GOT3 (cell line): ENCODE measurements at places on chromosomes 7 and 10.

- DNase-seq, result no peak
Measured at GRCh38 chr7:122343601-122344302, 39.2 kb upstream of the FEZF1 start.

DNA sequence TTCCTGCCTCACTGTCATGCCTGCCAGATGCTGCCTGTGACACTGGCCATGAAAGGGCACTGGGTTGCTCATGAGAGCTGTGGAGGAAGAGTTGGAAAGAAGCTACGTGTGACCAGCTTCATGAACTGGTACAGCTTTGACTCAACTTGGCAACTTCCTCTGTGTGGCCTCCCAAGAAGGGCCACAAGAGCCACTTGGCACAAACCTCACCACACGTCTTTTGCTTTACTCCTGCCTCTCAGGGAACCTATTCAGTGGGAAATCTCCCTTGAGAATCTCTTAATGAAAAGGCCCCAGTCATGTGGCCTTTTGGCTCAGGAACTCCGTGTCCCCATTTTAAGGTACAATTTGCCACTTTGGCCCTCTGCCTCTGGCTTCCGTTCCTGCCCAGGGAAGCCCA lies 54.5 kb downstream of the FRMD4A start:
- no peak for DNase-seq

DNA sequence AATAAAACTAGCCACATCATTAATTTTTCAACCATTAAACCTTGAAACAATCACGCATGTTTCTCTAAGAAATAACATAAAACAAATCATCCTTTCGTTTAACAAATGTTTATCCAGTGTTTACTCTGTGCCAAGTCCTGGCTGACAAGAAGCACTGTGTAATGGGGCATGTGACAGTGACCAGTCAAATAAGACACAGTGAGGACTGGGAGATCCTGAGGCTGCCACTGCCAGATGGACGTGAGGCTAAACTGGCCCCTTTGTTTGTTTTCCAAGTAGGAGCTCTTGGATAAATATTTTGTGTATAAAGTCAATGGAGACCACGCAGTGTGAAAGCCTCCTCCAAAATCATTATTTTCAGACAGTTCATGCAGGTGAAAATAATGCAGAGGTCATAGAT lies 626.2 kb downstream of the SUGCT start:
- DNase-seq, result no peak

DNA sequence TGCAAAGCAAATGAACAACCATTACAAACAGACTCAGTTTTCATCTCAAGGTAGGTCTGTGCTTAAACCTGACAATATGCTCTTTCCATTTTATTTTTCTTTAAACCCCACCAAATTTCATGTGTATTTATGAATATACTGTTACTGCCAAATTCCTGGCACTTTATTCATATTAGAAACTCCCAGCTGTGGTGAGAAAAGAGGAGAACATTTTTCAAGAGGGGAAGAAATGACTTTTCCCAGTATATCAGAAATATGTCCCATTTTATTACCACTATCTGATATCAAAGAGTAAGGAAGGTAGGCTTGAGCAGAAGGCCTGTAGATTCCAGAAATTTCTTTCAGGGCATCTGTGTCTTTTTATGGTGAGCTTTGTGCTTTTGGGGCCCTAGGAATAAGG lies 189.6 kb downstream of the ADAM12 start:
- DNase-seq, result no peak

GRCh38 chr7:129599174-129599573 lies 12.3 kb upstream of the NRF1 start:
- DNase-seq, result no peak
